ENCODE measurements at places on chromosomes 12 and 14. TPM values are rescaled to one million over a fixed set of nuclear protein-coding genes. Genes with fewer than 3 reads are reported as not detected.

DNA sequence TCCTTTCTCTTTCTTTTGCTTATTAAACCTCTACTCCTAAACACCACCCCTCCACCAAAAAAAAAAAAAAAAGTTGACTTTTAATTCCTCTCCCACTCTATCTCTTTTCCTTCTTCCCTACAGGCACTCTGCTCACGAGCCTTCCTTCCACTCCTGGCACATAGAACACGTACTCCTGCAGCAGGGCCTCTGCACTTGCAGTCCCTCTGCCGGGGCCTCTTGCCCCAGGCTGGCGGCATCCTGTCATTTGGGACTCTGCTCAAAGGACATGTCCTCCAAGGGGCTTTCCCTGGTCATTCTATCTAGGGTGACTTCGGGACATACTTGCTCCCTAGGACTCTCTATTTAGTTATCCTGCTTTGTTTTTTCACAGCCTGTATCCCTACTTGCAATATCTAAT, 7.7 kb downstream of the FOS start:
- peak; percentile 70 for DNase-seq

- no peak for DNase-seq
Measured at GRCh38 chr14:51682411-51682810, 30.7 kb downstream of the FRMD6 start.

GRCh38 chr12:74490390-74491064, 47.1 kb upstream of the ATXN7L3B start:
- DNase-seq = no peak

Gene CHGA
- total RNA-seq = not detected

- DNase-seq = no peak
Measured at GRCh38 chr12:63420206-63420644, 248.1 kb downstream of the DPY19L2 start.

DNA sequence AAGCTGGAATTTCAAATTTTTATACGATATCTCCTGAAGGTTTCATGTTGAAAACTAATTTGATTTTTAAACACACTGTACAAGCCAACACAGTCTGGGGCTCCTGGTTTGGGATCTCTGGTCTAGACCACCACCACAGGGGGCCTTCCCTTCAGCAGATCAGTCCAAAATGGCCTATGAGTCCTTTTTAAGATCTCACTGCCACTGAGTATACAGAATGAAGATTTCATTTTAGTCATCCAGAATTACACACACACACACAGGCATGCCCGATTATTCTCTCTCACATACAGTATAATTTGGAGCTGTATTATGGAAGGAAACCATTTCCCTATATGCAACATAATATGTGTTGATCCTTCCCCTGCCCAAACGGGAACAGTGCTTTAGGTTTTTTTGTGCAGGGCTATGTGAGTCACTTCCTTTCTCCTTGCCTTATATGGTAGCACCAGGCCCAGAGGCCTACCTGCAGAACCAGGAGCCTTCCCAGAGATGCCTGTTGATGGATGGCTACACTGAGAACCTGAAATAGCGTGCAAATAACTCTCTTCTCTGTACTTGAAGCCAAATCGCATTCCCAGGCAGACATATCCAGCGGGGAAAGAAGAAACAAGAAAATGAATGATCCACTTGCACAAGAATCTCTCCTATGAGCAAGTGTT, 28.1 kb upstream of the WNK1 start:
- DNase-seq = no peak

Gene B3GNT4
- total RNA-seq = not detected

Gene RHEBL1
- 0.48 TPM for total RNA-seq

Gene GDF3
- not detected for total RNA-seq

Gene LRRC43
- total RNA-seq = 0.81 TPM

DNA sequence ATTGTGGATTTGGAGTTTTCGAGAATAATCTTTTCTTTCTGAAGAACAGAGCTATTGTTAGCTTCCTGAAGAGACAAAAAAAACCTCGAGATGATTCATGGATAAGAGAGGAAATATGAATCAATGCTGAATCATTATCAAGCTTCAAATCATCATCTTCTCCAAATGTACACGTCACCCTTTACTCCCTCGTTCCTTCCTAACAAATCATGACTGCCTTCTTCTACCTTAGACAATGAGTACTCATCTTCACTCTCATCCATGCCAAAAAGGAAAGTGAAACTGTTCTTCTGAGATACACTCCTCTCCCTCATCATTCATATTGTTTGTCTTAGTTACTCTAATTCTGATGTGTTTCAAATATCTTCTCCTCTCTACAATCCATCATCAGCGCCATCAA, 1115.8 kb upstream of the ATXN7L3B start:
- no peak for DNase-seq

Gene DDX24
- total RNA-seq = 181 TPM

Gene CSRP2
- 40.9 TPM for total RNA-seq

GRCh38 chr12:2638273-2639019, 156.3 kb upstream of the FKBP4 start:
- no peak for DNase-seq

DNA sequence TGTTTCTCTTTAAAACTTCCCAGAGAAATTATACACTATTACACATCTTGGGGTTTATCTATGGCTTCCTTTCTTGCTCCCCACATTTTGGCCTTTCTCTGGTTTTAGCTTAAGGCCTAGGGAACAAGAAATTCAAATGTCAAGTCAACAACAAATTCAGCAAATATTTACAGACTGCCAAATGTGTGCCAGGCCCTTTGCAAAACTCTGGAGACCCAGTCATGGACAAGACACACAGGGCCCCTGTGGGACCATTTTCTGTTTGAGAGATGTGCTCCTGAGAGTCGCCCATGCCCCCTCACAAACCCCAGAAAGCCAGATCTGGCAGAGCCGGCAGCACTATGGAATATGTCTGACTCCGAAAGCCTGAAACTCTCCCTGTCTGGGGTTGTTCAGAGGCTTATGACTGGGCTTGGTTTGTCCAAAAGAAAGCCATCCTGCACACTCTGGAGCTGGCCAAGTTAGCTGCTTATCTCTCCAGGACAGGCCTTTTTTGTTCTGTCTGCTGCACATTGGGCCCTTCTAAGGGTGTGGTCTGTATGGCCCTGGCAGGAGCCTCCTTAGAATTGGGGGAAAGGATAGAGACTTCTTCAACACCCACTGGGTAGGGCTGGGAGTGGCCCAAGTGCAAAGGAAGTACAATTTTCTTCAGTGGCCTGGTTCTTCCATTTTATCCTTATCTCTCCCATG, 1.1 kb upstream of the KRT3 start:
- DNase-seq = no peak

GRCh38 chr12:49539406-49540228, 787 bp downstream of the KCNH3 start:
- no peak for DNase-seq

- DNase-seq = no peak
Measured at GRCh38 chr12:17020765-17021164, 414.8 kb upstream of the LMO3 start.

Gene AQP6
- not detected for total RNA-seq

Gene SLC5A8
- not detected for total RNA-seq

Gene RFLNA
- total RNA-seq = 0.16 TPM

DNA sequence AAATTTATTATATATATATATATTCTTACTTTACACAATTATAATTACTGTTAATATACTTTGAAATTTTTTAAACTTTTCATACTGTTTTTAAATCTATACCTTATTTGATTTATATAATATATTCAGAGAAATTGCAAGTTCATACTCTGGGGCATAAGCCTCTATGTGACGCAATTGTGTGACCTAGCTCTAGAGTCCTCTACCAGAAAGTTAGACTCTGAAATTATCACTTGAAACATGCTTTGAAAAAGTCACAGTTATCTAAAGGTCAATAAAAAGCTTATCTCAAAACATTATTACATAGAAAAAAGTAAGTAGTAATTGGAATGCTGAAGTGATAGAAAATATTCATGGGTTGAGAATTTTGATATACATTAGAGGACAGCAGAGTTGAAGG, 93.8 kb downstream of the LIN7A start:
- no peak for DNase-seq

Gene EGLN3
- 111 TPM for total RNA-seq

DNA sequence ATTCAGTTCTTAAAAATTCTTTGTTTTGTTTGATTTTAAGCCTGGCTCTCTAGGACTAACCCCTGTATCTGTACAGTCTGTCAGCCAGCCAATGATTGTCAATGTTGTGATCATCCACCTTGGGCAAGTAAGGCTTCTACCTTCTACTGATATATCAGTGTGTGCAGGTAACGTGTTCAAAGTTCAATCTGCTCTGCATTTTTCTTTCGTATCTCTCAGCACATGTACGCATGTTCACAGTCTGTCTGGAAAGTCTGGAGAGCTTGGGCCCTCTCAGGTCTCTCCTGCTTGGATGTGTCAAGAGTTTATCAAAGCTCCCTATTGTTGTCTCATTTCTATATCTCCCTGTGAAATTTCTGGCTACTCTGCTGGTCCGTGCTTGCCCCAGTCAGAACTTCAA, 138.6 kb upstream of the VRK1 start:
- DNase-seq = no peak

GRCh38 chr12:102633981-102634605, 153.7 kb upstream of the IGF1 start:
- no peak for DNase-seq

GRCh38 chr14:30240018-30240417, 312.4 kb upstream of the PRKD1 start:
- DNase-seq = no peak

Gene TMEM30B
- 0.27 TPM for total RNA-seq

- DNase-seq = no peak
Measured at GRCh38 chr14:76237349-76237990, 85.7 kb downstream of the GPATCH2L start.

DNA sequence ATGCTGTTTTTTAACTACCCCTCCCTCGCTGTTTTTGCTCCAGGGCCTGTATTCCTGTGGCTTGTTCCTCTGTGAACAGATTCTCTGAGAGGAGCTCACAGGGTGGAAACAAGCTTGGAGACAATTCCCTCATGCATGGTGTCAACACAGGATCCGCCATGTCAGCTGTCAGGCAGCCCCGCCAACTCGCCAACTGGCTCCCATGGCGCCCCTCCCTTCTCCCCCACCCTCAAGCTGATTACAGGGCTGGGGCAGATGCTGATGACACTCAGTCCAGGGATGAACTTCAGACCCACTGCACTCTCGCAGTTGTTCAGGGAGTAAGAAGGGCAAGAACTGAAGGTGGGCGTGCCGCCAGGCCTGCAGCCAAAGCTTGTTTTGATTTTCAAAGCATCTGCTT, 229.9 kb downstream of the NTF3 start:
- peak; percentile 51 for DNase-seq

DNA sequence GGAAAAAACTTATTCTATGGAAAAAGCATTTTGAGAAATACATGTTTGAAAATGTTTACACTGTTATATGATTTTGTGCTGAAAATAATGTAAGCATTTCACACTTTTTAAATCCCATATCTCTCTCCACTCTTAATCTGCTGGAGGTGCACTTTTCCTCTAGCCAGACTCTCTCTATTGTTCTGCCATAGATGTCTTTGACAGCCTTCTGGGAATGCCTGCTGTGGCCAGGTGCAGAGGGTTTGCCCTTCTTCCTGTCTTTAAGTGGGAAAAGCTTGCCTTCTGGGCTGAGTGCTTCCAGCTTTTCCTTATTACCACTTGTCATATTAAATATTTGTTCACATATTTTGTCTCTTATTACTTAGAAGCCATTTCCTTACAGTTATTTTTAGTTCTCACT, 60.1 kb upstream of the PPM1H start:
- no peak for DNase-seq
